A549 treated with GW870086 at 1 μM for 4 hours (cell line): ENCODE measurements at places on chromosomes 2 and 18. TPM values are rescaled to one million over a fixed set of nuclear protein-coding genes. Genes with fewer than 3 reads are reported as not detected.

The HK2 gene
- total RNA-seq: 0.71 to 1.2 TPM (median 0.93 TPM) in 5 replicates

The SNTG2 gene
- not detected in 5 replicates for total RNA-seq

The CDK5R2 gene
- 3.2 to 6.1 TPM (median 5.3 TPM) in 5 replicates for total RNA-seq

The GPR55 gene
- total RNA-seq: not detected in 5 replicates

The RBM44 gene
- total RNA-seq: 0.23 to 0.33 TPM (median 0.24 TPM) in 4 of 5 replicates, not detected in the other
